ENCODE measurements at places on chromosomes 5 and 9. TPM values are rescaled to one million over a fixed set of nuclear protein-coding genes. Genes with fewer than 3 reads are reported as not detected.

CCL27 gene
- total RNA-seq = 0.49 TPM

LHFPL2 gene
- 93.3 TPM for total RNA-seq

ZBTB26 gene
- total RNA-seq = 5.7 TPM

ITK gene
- total RNA-seq = not detected

KCNV2 gene
- total RNA-seq = not detected

- H3K4me3 ChIP-seq = no peak overlapping the region
- H3K27me3 ChIP-seq = no peaks in the 10 kb centered on the region
- no peak overlapping the region for H3K27ac ChIP-seq
- peak; percentile 67 for DNase-seq
- peaks cover 7% of the 10 kb centered on the region for H3K4me1 ChIP-seq
Measured at GRCh38 chr9:16275795-16276624, 594.5 kb downstream of the BNC2 start.

DNA sequence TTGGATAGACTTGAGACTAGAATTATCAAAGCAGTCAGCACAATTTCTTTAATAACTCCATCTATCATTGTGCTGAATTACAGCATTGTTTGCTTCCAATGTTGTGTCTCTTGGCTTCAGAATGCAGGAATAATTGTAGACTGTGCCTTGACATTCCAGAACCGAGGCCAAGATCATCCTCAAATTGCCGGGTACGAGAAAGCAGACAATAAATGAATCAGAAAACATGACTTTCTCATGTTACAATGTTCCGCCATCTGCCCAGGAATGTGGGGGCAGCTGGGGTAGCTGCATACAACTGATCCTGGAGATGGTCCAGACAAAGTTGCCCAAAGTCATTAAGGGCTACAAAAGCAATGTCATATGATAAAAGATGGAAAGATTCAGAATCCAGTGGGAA lies 206.2 kb upstream of the SGCD start:
- peaks cover 26% of the 10 kb centered on the region for H3K4me1 ChIP-seq
- no peak overlapping the region for H3K4me3 ChIP-seq
- no peak overlapping the region for H3K27ac ChIP-seq

DNA sequence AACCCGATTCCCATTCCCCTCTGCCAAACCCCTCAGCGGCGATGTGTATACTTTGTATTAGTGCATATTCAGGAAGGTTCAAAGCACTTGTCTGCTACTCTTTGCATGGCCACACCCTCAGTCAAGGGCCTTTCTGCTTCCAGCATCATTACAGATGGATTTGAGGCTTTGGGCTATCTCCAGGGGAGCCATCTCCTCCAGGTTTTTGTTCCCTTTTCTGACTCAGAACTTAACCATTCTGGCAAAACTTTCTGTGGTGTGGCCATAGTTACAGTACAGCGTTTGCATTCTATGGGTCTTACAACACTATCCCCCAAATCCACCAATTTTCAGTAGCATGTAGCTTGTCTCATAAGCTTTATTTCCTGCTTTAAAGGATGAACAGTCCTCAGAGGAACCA lies 36.0 kb upstream of the SVEP1 start:
- H3K4me1 ChIP-seq = no peaks in the 10 kb centered on the region
- no peak overlapping the region for H3K4me3 ChIP-seq
- no peak for DNase-seq
- H3K36me3 ChIP-seq = no peaks in the 10 kb centered on the region

- H3K27ac ChIP-seq = no peak overlapping the region
- H3K4me1 ChIP-seq = no peaks in the 10 kb centered on the region
- no peak overlapping the region for H3K4me3 ChIP-seq
- H3K36me3 ChIP-seq = peaks cover 4% of the 10 kb centered on the region
Measured at GRCh38 chr9:34505370-34506120, 17.2 kb downstream of the ENHO start.

DNA sequence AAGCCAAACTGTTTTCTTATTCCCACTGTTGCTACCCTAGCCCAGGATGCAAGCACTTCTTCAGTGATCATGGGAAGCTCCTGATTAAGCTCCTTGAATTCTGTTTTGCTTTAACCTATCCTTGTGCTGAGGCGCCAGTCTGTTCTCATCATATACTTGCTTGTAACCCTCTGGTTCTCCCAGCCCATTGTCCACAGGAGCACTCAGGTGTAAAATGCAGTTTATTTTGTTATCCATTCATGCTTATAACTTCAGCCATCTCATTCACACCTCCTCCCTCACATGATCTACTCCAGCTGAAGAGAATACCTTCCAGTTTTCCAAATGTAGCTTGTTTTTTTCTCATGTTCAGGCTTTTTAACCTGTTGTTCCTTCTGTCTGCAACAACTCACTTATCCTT lies 402.1 kb upstream of the BRINP1 start:
- no peak overlapping the region for H3K27ac ChIP-seq
- no peaks in the 10 kb centered on the region for H3K36me3 ChIP-seq
- DNase-seq = no peak
- H3K27me3 ChIP-seq = no peaks in the 10 kb centered on the region

GRCh38 chr9:136621734-136622093 lies 41.0 kb upstream of the EGFL7 start:
- H3K27me3 ChIP-seq = no peaks in the 10 kb centered on the region
- H3K4me1 ChIP-seq = peaks cover 12% of the 10 kb centered on the region
- DNase-seq = no peak
- H3K27ac ChIP-seq = no peak overlapping the region
- H3K36me3 ChIP-seq = peaks cover 6% of the 10 kb centered on the region
- no peak overlapping the region for H3K4me3 ChIP-seq

DNA sequence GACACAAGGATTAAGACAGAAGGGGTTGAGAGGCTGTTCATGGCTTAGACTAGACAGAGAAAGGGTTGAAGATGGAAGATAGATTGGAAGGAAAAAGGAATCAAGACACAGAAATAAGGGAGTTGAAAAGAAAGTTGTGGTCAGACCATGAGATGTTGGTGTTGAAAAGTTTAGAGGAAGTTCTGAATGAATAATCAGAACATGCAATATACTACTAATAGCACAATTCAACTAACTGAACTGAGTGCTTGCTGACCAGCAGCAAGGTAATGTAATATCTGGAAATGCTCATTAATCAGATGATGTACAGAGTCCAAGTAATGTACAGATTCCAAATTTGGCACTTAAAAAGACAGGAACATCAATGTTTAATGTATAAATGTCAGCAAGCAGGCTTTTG lies 10.6 kb upstream of the NNT start:
- DNase-seq = no peak
- H3K4me1 ChIP-seq = no peaks in the 10 kb centered on the region
- no peak overlapping the region for H3K4me3 ChIP-seq

GRCh38 chr9:78584589-78584988 lies 287.7 kb downstream of the PSAT1 start:
- no peak overlapping the region for H3K27ac ChIP-seq
- no peak for DNase-seq
- H3K36me3 ChIP-seq = no peaks in the 10 kb centered on the region
- no peak overlapping the region for H3K4me3 ChIP-seq
- H3K27me3 ChIP-seq = no peaks in the 10 kb centered on the region

GRCh38 chr5:41067714-41068568 lies 3.2 kb downstream of the MROH2B start:
- H3K27me3 ChIP-seq = peaks cover 9% of the 10 kb centered on the region
- H3K4me3 ChIP-seq = no peak overlapping the region
- H3K36me3 ChIP-seq = peaks cover 6% of the 10 kb centered on the region
- H3K4me1 ChIP-seq = no peaks in the 10 kb centered on the region

- H3K4me3 ChIP-seq = no peak overlapping the region
- H3K27ac ChIP-seq = no peak overlapping the region
- no peaks in the 10 kb centered on the region for H3K27me3 ChIP-seq
- no peak for DNase-seq
- no peaks in the 10 kb centered on the region for H3K36me3 ChIP-seq
Measured at GRCh38 chr9:136572003-136572827, 26.4 kb upstream of the NOTCH1 start.

DNA sequence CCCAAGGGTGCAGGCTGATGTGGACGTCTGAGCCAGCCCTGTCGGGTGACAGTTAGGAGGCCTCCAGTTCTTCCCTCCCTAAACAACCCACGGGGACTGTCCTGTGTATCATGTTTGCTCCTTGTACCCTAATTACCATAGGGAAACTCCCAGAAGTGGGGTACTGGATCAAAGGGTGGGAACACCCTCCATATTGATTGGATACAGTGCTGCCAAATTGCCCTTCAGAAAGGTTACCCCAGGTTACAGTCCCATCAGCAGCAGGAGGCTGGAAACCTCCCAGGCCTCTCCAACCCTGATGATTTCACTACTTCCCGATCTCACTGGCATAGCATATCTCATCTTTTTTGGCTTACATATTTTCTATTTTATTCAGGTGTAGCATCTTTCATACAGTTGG lies 22.0 kb downstream of the UBE2QL1 start:
- peaks cover 14% of the 10 kb centered on the region for H3K27me3 ChIP-seq
- no peak for DNase-seq
- H3K27ac ChIP-seq = no peak overlapping the region
- H3K4me1 ChIP-seq = no peaks in the 10 kb centered on the region
- no peaks in the 10 kb centered on the region for H3K36me3 ChIP-seq

- H3K27ac ChIP-seq = no peak overlapping the region
- H3K4me1 ChIP-seq = peaks cover 10% of the 10 kb centered on the region
- no peaks in the 10 kb centered on the region for H3K36me3 ChIP-seq
- no peak overlapping the region for H3K4me3 ChIP-seq
- DNase-seq = no peak
Measured at GRCh38 chr9:89797937-89798455, 193.2 kb downstream of the GADD45G start.

- H3K27ac ChIP-seq = peak overlapping the region; percentile 21
- DNase-seq = peak; percentile 56
- H3K4me3 ChIP-seq = peak overlapping the region; percentile 22
- peaks cover 6% of the 10 kb centered on the region for H3K36me3 ChIP-seq
- no peaks in the 10 kb centered on the region for H3K27me3 ChIP-seq
Measured at GRCh38 chr5:159903131-159903530, 13.2 kb upstream of the ADRA1B start.

DNA sequence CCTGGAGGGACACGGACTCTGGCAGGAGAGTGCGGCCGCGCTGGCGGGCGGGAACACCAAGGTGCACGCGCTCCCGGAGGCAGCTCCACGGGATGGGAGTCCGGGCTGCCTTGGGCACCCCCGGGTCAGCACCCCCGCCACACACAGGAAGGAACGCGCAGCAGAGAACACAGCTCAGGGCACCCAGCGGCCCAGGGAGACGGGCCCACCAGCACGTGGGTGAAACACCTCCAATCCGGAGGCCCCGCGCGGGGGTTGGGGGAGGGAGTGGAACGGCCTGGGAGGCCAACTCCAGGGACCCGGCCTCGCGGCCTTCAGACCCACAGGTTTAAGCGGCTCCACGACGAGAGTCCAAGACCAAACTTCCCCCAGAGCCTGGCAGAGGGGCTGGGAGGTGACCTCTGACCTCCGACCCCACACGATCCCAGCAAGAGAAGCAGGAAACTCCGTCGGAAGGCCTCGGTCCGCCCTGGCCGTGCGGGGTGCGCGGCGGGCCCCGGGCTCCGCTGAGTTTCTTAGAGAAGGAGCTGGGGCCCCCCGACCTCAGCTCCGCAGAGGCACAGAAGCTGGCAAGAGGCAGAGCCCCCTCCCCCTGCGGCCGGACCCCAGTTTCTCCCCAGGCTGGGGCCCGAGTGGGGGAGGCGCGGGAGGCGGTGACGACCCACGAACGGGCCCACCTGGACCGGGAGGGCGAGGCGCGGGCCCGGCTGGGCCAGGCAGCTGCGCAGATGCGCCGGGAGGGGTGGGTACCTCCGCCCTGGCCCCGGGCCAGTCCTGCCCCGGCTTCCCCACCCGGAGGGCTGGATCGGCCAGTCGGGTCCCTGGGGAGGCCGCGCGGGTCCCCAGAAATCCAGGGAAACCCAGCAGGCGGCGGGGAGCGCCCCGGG lies 851 bp downstream of the NACC2 start:
- H3K27ac ChIP-seq = peak overlapping the region; percentile 67
- H3K36me3 ChIP-seq = peaks cover 15% of the 10 kb centered on the region
- peak overlapping the region; percentile 77 for H3K4me3 ChIP-seq
- peak; percentile 65 for DNase-seq
- no peaks in the 10 kb centered on the region for H3K27me3 ChIP-seq

DNA sequence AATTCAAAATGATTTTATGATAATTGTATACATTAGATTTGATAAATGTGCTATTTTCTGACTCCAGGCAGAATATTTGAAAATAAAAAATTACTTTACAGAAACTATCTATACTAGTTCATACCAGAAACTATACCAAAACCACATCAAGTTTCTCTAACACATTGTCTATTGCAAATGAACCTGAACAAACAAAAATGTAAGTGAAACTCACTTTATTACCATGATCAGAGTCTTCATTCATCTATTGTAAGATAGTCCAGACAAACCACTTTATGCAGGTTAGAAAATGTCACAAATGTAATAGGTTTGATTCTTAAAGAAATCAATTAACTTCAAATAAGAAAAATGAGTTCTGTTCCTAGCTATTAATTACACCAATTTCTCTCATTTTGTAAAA lies 99.4 kb downstream of the OXCT1 start:
- no peaks in the 10 kb centered on the region for H3K27me3 ChIP-seq
- H3K36me3 ChIP-seq = peaks cover 13% of the 10 kb centered on the region
- no peak overlapping the region for H3K4me3 ChIP-seq

DNA sequence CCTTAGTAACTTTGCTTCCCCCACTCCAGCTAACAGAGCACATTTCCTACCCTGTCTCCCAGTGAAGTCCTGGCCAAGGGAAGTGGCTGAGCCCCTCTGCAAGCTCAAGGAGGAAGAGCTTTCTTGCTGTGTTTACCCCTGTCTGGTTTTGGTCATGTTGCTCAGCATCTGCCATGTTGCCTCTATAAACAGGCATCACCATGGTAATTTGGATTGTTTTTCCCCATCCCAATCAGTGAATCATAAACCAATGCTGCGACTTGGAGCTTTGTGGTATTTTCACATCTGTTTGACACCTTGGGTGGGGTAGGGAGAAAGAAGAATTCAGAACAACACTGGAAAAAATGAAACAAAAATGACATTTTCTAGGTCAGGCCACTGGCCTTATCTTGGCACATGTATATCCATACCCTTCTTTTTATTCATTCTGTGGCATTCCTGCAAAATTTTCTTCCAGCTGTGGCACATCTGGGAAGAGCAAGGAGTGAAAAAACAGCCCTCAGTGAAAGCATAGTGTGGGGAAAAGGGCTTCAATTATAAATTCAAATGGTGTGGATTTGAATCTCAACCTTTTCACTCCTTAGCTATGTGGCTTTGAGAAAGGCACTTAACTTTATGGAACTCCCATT lies 42.5 kb downstream of the SLIT3 start:
- no peaks in the 10 kb centered on the region for H3K4me1 ChIP-seq
- no peaks in the 10 kb centered on the region for H3K36me3 ChIP-seq
- H3K4me3 ChIP-seq = no peak overlapping the region
- DNase-seq = no peak

DNA sequence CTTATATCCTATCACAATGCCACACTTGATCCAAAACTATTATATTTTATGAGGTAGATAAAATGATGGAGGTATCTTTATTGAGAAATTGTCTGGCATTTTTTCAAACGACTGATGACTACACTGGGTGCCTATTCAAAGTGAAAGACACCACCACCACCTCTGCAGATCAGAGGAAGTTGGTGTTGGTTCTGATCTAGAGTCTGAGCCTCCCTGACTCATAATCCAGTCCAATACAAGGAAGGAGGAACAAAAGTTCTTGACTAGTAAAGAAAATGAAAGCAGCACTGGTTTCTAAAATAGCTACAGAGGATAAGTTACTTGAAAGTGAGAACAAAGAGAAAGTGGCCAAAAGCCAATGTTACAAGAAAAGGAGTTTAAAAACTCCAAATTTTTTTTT lies 139.9 kb downstream of the RFX3 start:
- H3K36me3 ChIP-seq = no peaks in the 10 kb centered on the region
- peaks cover 9% of the 10 kb centered on the region for H3K4me1 ChIP-seq
- no peak overlapping the region for H3K27ac ChIP-seq
